ENCODE measurements at places on chromosomes 16 and 17.

- DNase-seq, result no peak
Observed at GRCh38 chr17:628089-628941, 86.3 kb downstream of the VPS53 start.

GRCh38 chr17:77684803-77685798 is 273.4 kb upstream of the TNRC6C start:
- DNase-seq, result no peak

DNA sequence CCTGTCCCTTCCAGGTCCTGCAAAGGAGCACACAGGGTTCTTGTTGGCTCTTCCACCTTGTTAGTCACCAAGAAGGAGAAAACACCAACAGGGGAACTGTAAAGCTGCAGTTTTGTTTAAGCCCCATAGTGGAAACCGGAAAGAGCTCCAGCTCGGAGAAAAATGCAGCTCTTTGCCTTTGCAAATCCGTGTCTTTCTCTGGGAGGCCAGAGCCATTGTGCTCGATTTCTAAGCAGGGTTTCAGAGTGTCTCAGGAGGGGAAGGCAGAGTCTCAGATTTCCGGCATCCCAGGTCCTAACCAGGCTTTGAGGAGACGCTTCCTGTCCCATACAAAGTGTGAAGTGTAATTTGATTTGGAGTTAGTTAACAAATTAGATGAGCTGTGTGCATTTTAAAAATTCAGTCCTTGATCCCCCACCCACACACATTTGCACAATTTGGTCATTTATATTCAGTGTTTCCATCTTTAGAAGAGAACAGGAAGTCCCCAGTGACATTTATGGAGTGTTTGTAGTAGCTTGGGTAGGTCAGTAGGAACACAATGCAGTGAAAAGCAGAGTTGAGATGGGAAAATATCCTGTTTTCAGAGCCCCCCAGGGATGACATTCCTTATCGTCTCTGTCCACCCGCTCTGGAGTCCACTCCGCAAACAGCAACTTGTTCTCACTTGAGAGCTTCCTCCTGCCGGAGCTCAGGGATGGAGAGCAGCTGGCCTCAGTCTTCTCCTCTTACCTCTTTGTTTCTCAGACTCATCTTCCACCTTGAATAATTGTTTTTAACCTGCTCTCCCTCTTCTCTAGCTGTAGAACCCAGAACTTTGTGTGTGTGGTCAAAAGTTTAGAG is 331.9 kb downstream of the SEC14L1 start:
- no peak for DNase-seq

GRCh38 chr17:40124279-40125141 is 2.7 kb downstream of the MSL1 start:
- DNase-seq, result no peak

DNA sequence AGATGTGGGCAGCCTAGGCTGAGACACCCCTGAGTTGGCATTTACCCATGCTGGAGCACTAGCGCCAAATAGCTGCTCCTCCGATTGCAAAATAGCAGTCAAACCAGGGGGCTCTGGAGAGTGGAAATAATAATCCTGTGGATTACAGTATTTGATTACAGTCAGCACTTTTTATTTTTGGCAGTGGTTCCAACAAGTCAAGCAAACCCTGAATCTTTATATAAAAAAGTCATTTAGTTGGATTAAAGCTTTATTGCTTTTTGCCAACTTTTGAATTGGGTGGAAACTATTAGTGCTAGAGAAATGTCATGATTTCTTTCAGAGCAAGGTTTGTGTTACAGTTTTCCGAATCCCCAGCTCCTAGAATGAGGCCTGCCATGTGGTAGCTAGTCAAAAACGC is 99.3 kb upstream of the FAM20A start:
- DNase-seq, result no peak

DNA sequence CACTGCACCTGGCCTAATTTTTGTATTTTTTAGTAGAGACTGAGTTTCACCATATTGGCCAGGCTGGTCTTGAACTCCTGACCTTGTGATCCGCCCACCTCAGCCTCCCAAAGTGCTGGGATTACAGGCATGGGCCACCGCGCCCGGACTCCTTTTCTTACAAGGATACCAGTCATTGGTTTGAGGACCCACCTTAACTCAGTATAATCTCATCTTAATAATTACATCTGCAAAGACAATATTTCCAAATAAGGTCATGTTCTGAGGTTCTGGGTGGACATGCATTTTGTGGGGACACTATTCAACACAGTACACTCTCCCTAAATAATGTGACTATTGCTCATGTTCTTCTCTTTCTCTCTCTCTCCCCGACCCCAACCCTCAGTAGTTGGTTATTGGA is 63.7 kb downstream of the ERCC4 start:
- no peak for DNase-seq

DNA sequence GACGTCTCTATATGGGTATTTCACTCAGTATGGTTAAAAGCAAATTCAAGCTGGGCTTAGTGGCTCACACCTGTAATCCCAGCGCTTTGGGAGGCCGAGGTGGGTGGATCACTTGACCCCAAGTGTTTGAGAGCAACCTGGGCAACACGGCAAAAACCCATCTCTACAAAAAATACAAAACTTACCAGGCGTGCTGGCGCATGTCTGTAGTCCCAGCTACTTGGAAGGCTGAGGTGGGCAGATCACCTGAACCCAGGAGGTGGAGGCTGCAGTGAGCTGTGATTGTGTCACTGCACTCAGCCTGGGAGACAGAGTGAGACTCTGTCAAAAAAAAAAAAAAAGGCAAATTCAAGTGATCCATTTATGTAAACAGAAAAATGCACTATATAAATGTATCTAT is 1.3 kb upstream of the TNFRSF17 start:
- DNase-seq, result no peak

GRCh38 chr16:81492311-81492761 is 47.7 kb downstream of the CMIP start:
- no peak for DNase-seq

- no peak for DNase-seq
Observed at GRCh38 chr16:65658787-65659220, 536.9 kb upstream of the CDH11 start.

- DNase-seq, result no peak
Observed at GRCh38 chr17:69348429-69348828, 21.5 kb upstream of the ABCA5 start.

DNA sequence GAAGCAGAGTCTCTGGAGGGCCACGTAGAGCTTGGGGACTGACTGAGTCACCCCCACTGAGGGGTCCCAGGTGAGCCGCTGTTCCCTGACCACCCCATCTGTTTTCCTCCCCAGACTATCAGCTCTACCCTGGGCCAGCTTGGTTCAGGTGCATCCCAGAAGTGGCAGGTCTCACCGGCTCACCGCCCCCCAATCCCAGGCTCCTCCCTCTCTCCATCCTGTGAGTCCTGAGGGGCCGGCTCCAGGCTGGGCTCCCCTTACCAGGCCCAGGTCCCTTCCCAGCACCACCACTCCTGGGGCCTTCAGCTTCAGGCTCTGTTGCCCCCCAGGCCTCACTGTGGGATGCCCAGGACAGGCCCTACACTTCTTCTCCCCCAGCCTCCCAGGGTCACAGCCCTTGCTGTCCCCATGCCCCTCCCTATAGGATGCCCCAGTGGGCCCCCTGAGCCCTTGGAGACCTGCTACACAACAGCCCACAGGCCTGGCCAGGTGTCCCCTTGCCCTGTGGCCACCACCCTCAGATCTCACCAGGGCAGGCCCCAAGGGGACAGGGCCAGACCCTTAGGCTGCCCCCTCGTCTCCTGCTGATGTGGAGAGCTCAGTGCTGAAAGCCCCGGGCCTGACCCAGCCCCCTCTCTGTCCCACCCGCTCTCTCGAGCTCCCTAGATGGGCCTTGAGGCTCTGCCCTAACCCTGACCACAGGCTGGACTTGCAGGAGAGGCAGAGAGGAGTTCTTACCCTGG is 40.4 kb downstream of the TNFRSF13B start:
- no peak for DNase-seq

DNA sequence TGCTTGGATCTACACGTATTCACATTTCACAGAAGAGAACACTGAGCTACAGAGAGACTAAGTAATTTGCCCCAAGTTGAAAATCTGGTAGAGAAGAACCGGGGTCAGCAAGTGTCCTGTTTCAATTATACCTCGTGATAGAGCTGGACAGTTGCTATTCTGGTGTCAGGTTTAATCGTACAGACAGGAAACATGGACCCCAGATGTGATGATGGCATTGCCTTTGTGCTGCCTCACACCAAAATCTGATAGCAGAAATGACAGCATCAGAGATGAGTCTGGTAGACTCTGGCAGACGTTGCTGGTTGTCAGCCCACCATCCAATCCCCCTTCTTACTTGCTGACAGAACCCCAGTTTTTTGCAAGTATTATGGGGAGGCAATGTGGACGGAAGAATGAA is 112.1 kb upstream of the FOXF1 start:
- DNase-seq, result no peak
